ENCODE measurements at places on chromosomes 11 and 22.

GRCh38 chr11:120326845-120327281 lies 1.8 kb downstream of the TLCD5 start:
- no peak for DNase-seq

DNA sequence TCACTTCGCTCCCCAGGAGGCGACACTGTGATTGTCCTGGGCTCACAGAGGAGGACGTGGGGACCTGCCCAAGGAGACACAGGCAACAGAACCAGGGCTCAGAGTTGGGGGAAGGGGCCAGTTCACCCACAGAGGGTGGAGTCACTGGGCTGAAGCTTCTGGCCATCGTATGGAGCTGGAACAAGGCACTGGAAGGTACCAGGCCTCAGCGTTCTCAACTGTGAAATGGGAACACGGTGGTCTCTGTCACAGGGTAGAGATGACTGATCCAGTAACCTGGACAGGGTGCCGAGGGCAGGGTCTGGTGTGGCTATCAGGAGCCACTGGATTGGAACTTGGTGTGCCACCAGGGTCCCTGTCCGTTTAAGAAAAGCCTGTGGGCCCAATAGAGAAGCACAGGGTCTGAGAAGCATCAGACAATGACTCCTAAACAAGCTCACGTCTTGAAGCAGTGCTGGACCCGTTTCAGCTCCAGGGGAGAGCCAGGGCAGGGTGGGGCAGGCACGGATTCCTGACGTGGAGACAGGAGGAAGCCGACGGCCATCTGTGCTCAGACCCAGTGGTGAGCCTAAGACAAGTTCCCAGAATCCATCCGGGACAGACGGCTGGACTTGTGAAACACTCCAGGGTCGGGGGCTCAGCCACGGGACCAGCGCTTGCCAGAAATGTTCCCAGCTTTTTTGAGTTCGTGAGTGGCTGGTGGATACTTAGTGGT lies 25.0 kb upstream of the KCNQ1OT1 start:
- no peak for DNase-seq

DNA sequence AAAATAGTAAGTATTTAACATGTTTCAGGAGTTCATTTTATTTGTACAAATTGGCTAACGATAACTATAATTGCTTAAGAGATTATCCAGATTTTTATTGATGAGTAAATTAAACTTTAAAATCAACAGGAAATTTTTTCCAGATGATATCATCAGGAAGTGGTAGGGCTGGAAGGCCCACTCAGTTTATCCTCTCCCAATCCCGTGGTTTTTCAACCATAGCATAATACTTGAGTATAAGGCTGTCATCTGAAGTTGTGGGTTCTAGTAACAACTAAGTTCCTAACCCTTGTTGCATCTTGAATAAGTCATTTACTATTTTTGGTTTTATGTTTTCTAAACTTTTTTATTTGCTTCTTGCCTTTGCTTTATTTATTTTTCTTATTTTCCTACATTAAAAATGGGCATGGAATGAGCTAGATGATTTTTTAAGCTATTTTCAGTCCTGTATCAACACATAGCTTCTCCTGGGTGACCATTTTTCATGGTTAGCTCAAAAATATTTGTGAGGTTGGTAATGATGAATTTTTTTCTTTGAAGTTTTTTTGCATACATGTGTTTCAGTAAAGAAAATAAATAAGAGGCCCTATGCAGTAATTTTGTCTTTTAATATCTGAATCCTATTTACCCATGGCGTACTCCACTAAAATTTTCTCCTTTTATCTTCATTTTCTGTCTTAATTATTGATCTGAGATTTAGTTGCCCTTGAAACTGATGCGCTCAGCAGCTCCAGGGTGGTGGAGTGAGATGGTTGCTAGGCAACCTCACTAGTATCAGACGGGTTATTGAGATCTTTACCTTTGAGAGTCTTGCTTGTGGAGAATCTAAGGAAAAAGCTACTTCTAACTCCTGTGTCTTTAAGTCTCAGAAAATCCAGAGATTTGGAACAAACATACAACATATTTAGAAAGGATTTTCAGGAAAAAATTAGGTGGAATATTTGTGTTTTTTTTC lies 452.0 kb upstream of the CCDC179 start:
- DNase-seq: no peak

DNA sequence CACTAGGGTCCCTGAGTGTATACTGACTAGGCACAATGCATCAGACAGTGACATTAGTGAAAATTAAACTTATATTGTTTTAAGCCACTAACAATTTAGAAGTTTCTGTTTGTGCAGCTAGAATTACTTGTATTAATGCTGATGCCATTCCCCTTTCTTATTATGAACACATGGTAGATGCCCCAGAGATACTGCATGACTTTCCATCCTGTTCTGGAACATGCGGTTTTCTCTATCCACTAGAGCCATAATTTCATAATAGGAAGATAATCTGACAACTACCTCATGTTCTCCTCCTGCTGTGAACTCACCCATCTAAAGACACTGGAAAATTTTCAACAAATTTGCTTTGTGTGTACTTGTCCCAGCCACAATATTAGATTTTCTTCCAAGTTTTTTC lies 1256.4 kb downstream of the FAM181B start:
- DNase-seq: no peak

- no peak for DNase-seq
These were observed 87.4 kb upstream of the LRRC55 start for GRCh38 chr11:57094181-57094935.

- no peak for DNase-seq
These were observed 12.7 kb downstream of the FAM76B start for GRCh38 chr11:95776859-95777258.

GRCh38 chr11:67332081-67332691 lies 21.2 kb downstream of the POLD4 start:
- DNase-seq: no peak

DNA sequence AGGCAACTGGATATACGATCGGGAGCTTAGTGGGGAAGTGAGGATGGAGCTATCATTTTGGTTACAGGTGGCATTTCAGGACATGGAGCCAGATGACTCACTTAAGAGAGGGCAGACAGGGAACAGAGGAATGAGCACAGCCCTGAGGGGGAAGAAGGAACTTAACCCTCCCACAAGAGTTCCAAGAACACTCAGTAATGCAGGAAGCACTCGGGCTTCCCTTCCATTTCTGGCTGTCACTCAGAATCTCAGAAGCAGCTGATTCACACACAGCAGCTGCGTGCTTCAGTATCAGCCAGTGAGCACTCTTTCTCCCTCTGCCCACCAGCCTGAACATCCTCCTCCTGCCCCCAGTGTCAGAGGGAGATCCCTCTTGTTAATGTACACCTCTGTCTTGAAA lies 34.8 kb downstream of the EFCAB6 start:
- DNase-seq: no peak

- no peak for DNase-seq
These were observed 16.9 kb upstream of the CD81 start for GRCh38 chr11:2360081-2360642.

DNA sequence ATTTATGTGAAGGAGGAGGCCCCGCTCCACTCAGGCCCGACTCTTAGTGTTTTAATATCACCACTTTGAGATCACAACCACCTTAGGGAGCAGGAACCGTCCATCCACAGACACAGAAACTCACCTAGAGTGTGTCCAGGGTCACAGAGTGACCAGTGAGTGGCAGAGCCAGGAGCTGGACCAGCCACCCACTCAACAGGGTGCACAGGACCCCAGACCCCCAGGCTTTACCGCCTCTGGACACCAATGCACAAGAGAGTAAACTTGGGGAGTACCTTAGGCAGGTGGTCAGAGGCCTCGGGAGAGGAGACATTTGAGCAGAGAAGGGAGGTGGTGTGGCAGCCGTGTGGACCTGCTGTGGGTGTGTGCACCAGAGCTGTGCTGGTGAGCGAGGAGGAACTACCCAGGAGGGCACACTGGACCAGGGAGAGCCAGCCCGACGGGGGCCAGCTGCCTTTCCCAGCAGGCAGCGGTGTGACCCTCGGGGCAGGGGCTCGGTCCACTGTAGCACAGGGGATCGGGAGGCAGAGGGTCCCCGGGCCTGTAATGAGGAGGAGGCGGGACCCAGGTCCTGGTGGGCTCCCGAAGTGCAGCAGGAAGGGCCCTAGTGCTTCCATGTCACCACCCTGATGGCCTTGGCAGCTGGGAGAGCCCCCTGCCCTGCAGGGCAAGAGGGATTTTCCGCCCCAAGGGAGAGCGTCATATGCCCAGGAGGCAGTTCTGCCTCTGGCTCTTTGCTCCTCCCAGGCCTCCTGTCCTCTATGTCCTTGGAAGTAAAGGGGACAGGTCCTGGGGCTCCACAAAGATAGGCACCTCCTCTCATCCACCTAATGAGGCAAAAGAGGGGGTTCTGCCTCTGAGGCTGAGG lies 7.5 kb upstream of the NLRP6 start:
- no peak for DNase-seq

DNA sequence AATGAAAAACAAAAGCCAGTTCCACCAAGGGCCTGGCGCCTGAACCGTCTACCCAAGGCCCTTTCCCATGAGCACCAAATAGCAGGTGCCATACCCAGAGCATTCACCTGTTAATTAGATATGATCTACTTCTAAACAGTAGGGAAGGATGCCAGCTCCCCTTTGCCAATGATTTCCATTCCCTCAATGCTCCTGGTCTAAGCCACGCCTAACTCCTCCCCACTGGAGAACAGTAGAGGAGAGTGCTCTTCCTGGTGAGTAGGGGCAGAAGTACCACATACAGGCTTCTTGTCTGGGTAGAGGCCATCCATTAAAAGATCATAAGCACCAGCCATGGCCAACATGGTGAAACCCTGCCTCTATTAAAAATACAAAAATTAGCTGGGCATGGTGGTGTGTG lies 40.7 kb downstream of the PACSIN2 start:
- no peak for DNase-seq

- DNase-seq: no peak
These were observed 7.7 kb downstream of the SELENOO start for GRCh38 chr22:50208430-50208938.

DNA sequence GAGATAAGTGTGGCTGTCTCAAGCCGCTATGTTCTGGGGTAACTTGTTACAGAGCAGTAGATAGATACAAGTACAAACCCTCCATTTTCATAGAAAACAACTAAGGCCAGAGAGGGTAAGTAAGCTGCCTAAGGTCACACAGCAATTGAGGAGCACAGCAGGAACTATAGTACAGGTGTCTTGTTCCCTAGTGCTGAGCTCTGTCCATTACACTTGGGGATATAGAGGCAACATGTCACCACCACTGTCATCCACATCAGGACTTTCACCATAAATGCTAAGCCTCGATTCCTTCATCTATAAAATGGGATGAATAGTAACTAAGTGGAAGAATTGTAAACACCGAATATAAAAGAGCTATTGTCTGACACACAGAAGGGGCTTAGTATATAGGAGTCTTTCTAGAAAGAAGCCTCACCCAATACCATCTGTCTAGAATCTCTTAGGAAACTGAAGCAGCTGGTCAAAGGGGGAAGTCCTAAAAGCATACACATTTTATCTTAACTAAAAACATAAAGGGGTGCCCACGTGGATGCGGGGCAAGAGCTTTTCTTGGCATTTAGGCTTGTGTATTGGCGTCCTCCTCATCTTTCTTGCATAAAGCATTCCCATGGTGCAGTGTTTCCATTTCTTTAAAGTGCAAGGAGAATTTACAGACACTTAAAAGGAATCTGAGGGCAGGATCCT lies 93.8 kb upstream of the ALX4 start:
- DNase-seq: no peak

- DNase-seq: peak; percentile 58
These were observed 56.4 kb downstream of the MYH9 start for GRCh38 chr22:36331306-36331911.

DNA sequence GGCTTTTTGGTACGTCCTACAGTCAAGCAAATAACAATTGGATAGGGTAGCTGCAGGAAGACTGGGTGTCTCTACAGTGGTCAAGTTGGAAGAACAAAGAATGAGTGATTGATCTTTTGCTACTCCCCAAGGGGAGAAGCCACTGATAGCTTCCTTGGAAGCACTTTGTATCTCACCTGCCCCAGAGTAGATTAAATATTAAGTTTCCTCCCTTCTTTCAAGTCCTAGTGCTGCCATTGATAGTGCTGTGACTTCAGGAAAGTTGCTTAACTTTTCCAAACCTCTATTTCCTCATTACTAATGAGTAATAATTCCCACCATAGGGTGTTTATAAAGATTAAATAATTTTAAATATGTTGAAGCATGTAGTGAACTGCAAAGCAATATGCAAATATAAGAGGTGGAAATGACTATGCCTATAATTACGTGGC lies 35.6 kb upstream of the EHF start:
- no peak for DNase-seq

GRCh38 chr11:2302306-2302895 lies 588 bp downstream of the TSPAN32 start:
- no peak for DNase-seq

- DNase-seq: no peak
These were observed 2.7 kb upstream of the RAB1B start for GRCh38 chr11:66265531-66266377.

- no peak for DNase-seq
These were observed 9.9 kb upstream of the CASP12 start for GRCh38 chr11:104908186-104908531.

DNA sequence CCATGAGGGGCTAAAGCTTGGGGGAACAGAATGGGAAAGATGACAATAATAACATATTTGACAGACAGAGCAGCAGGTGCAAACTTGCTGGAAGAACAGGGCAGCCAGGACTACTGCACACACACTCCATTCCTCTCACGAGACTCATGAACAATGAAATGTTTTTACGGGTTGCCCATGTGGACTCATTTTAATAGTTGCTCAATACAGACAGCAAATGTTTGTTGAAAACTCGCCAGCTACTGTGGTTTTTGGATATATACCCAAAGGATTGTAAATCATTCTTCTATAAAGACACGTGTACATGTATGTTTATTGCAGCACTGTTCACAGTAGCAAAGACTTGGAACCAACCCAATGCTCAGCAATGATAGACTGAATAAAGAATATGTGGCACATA lies 10.3 kb downstream of the SYT13 start:
- no peak for DNase-seq

- DNase-seq: no peak
These were observed 62.9 kb upstream of the ATXN10 start for GRCh38 chr22:45608763-45609180.

DNA sequence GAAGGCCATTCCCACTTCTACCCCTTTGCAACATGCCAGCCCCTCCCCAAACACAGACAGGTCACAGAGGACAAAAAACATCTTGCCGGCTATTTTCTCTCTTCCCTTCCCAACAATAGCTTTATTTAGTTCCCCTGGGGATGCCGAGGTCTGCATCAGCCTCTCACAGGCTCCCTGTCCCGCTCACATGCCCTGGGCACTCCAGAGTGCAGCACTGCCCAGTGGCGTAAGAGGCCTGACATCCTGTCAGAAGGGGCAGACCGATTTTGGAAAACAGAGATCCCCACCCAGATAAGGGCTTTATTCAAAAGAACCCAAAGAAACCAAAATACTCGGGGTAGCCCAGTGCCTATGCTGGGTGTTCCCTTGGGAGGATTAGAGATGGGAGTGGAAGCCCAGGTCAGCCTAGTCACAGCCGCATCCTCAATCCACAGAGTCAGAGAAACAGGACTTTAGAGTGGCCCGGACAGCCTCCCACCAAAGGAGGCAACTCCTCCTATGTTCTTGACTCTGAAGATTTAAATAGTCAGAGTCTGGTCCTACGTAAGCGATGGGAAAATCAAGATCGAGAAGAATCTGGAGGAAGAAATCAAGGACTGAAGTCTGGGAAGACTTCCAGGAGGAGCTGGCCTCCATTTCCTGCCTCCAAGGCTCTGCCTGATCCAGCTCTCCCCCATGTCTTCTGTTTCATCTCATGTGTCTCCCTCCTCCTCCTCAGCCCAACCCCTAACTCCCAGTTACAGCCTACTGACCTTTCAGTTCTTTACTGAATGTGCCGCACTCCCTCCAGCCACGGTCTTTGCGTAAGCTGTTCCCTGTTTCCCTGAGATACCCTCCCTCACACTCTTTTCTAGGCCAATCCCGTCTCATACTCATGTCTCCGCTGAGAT lies 129.3 kb downstream of the FBXO7 start:
- no peak for DNase-seq
